ENCODE measurements at places on chromosomes 11 and 22.

- DNase-seq = no peak
Observed at GRCh38 chr11:133896028-133896427, 50.7 kb upstream of the SPATA19 start.

DNA sequence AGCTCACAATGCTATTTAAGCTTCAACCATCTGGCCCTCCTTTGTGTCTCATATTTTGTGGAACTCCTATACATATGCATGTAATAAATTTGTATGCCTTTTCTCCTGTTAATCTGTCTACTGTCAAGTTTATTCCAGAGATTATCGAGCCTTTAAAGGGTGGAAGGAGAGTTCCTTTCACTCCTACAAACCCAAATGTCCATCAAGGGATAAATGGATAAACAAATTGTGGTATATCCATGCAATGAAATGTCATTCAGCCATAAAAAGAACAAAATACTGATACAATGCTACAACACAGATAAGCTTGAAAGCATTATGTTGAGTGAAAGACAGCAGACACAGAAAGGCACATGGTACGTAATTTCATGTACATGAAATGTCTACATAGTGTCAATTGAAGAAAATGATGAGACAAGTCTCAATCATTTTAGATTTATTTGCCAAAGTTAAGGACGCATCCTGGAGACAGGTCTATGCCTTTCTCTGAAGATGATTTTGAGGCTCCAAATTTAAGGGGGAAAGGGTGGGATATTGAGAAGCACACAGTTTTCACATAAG is 17.7 kb upstream of the FEZ1 start:
- no peak for DNase-seq

DNA sequence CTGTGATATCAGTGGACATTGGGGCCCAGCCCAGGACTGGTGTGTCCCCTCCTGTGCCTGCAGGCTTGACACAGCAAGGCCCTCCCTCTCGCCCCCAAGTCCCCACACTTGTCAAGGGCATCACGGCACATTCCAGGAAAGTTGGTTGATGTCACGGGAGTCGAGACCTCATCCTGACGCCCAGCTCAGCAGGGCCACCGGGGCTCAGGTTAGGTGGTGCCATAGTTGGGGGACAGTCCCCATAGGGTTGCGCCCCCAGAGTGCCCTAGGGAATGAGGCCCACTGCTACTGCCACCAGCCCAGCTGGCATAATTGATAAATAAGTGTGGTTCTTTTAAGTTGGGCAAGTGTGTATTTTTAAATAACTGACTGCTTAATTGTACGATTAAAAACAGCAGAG is 28.3 kb upstream of the GRAMD4 start:
- DNase-seq = no peak

DNA sequence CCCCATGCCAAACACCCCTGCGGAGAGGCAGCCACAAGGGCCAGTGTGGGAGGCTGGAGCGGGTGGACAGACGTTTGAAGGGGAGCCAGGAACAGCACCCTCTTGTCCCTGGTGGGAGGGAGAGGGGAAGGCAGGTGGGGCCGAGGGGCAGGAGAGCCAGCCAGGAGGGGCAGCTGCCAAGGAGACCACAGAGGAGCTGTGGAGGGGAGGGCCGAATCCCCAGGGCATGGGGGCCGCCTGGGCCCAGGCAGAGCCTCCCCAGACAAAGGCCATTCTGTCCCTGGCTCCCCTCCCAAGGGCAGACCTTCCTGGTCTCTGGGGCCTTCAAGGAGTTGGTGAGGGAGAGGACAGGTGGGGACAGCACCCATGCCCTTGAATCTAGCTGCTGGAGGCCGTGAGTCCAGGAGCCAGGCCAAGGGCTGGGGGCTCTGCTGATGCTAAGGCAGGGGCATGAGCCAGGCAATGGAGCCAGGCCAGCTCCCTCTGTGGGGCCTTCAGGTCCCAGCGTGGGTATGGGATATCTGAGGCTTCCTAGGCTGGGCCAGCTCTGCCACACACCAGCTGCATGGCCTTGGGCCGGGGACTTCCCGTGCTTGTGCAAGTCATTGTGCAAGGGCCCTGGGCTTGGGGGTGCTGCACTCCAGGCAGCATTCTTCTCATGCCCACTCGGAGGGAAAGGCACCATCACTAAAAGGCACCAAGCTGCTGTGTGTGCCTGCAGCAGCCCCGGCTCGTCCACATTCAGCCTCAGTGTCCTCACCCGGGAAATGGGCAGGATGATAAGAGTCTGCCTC is 11.4 kb downstream of the EMID1 start:
- DNase-seq = peak; percentile 88

GRCh38 chr11:11733246-11733747 is 108.5 kb upstream of the USP47 start:
- no peak for DNase-seq

DNA sequence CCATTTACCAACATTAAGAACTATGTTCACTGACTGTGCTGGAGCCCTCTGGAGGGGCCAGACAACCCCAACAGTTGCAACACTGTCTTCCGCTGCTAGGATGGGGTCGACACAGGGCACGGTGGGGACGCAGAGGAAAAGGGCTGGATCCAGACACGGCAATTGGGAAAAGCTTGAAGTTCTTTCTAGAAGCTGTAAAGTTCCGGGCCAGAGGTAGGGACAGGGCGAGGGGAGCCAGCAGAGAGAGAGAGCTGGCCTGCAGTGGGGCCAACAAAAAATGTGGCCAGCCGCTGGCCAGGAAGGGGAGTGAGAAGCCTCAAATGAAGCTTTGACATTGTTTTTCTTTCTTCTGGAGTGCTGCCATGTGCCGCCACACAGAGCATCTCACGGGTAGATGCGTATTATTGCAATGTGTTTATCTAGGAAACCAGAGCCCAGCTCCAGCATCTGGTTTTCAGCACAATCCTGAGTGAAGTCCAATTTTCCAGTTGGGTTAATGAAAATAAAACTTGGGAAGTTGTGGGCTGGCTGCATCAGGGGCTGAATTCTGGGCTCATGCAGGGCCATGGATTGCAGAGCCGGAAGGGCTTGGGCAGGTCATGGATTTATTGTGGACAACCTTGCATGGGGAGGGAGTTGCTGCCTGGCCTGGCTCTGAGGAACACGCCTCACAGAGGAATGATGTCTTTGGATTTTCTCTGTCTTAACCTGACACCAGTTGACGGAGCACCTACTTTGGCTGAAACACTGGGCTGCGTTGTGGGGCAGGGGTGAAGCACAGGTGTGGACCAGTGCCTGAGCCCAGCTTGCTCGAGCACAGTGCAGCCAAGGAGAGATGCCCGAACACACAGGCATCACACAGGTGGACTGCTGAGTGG is 67.6 kb upstream of the AMPD3 start:
- DNase-seq = peak; percentile 93

DNA sequence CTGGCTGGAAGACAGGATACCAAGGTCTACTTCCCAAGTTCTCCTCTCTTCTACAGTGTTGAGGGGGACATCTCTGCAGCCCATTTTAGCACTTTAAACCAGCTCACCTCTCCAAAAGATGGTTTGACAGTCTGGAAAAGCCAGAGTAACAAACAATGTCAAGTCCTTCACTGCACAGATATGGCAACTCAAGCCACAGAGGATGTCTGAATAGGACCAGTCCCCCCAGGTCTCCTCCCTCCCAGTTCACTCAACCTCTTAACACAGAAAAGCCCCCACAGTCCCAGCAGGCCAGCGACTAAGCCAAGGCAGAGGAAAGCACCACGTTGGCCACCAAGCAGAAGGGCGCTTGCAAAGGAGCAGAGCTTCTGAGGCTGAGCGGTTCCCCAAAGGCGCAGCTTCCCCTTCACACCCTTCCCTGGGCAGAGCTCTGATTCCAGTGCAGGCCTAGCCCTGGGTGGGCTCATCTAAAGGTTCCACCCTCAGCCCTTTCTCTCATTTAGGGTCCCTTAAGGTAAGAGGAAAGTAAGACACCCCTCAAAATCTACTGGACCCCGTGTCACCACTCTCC is 62.7 kb downstream of the PAK1 start:
- peak; percentile 26 for DNase-seq

GRCh38 chr22:47697861-47698260 is 935.4 kb downstream of the TBC1D22A start:
- no peak for DNase-seq

DNA sequence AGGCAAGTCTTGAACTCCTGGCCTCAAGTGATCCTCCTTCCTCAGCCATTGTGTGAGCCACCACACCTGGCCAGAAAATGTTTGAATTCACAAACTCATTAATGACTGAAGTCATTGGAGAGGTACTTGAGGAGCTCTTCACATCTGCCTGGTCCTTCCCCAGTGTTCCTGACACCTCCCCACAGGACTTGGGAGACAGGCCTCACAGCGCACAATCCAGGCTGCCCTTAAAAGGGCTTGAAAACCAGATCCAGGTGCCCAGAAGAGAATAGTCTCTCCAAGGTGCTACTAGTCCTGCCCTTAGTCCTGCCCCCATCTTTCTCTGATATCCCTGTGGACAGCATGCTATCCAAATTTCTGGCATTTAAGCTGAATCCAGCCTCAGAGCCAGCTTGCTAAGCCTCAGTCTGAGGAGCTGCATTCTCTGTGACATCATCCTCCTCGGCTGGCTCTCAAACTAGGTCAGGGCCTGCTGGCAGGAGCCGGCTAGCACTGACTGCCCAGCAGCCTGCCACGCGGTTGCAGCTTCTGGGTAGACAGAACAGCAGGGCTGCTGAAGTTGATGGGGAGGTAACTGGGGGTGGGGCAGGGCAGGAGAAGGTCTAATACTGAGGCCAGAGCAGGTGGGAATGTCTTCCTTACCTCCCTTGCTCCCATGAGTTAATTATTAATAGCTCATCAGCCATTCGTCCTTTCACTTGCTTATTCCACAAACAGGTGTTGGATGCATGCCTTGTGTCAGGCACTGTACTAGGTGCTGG is 35.3 kb upstream of the NECTIN1 start:
- no peak for DNase-seq

GRCh38 chr22:33272180-33272579 is 214.0 kb upstream of the SYN3 start:
- no peak for DNase-seq

GRCh38 chr22:45577746-45578523 is 75.3 kb downstream of the FBLN1 start:
- DNase-seq = peak; percentile 78

DNA sequence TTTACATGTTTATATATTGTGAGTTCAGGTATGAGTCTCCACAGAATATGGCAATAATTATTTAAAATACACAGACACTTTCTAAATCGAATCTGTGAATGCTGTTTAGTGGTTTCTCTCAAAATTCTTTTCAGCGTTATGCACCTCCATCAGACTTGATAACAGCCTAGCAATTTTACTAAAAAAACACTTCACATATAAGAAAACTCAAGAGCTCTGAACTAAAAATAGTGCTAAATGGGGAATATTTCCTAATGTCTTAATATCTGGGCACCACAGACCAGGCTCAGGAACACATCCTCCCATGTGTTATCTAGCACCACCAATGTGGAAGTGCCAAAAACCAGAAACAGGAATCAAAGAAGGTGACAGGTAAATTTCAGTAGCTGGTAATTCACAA is 47.9 kb downstream of the ARHGAP32 start:
- DNase-seq = no peak

DNA sequence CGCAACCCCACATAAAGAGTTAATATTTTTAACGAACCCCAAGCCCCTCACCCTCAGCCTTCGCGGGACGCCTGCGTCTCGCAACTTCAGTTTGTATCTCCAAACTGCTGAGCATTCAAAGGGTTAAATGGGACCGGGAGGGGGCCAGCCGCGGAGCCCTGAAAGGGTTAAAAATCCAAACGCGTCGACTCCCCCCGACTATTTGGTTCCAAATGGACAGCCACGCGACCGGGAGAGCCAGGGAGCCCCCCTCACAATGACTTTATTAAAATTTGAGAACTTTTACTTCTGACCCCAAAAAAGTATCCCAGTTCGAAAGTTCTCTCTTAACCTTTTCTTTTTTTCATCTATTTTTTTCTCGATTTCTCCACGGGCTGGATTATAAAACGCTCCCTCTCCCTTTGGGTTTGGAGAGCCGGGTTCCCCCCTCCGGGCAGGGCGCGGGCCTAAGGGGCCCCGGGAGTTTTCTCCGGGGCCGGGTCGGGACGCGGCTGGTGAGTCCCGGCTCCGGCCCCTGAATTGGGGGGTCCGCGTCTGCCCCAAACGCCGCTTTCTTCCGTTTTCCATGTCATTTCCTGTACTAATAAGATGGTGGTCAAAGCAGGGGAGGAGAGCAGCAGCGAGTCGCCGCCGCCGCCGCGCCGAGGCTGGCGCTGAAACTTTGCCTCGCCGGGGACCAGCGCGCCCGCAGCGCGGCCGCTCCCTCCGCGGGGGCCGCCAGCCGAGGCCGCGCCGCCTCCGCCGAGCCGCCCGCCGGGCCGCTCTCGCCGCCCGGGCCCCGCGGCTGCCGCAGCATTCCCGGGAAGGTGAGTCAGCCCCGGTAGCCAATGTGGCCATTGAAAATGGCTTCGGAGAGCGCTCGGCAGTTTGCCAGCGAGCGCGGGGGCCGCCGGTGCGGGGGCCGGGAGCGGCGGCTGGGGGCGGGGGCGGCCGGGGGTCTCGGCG is at the start of gene PRDM11:
Gene PRDM11, plus strand, starts transcription at position 568 of the 945 bp plus-strand sequence. CDS start 35,128 bp downstream, outside the sequence.
- peak; percentile 92 for DNase-seq
